Activated CD8-positive, alpha-beta memory T cell treated with anti-CD3 and anti-CD28 coated beads for 4 hours (primary cell): ENCODE measurements at places on chromosomes 1 and 21.

DNA sequence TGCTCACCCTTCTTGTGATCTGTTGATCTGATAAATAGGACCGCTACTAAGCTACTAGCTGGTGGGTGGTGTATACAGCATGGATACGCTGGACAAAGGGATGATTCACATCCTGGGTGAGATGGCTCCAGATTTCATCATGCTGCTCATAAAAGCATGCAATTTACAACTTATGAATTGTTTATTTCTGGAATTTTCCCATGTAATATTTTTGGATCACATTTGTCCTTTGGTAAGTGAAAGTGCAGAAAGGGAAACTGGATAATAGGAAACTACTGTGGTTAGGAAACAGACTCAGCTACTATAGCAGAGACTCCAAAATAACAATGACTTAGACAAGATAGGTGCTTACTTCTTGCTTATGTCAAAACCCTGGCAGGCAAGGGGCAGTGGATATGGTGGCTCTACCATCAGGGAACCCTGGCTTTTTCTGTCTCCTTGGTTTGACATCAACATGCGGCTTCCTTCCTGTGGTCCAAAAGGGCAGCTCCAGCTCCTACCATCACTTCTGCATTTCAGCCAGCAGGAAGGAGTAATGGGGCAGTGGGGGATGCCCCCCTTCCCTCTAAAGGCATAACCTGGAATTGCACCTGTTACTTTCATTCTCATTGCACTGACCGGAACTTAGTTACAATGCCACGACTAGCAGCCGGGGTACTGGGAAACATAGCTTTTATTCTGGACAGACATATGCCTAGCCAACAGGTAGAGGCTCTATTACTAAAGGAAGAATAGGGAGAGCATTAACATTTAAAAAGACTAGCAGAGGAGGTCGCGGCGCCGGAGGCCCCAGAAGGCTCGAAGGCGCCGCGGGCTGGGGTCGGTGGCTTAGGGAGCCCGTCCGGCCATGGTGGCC, 13.8 kb upstream of the AK2 start:
- DNase-seq, result no peak

DNA sequence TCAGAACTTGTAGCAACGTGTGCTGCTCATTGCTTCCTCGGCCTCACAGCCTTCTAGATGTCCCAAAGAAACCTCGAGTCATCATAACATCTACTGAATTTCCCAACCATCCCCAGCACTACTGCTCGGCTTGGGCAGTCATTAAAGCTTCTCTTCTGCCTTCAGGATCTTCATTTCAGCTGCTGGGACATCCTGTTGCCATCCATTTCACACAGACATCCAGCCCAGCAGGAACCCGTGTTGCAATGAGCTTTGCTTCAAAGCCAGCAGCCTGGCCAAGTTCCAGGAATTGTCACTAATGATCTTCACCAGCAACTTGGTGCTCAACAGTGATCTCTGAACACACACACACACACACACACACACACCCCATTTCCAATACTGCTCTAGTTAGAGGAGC, 18.5 kb downstream of the WLS start:
- DNase-seq, result no peak

DNA sequence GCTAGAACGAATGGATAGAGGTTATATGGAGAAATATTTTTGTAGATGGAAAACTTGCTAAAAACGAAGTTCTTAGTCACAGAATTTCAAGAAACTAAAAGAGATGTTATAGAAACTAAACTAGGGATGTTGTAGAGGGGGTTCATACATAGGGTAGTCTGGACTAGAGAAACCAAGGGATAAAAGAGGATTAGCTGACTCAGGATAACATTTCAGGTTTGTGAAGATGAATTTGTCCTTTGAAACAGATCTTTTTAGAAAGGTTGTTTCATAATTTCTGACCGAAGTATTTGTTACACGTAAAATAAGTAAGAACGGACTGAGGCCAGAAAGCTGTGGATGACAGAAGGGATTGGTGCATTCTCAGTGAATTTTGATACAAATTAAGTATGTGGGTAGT, 13.6 kb downstream of the YTHDF2 start:
- DNase-seq, result no peak

- DNase-seq, result no peak
Observed at GRCh38 chr1:8161546-8162105, 135.5 kb upstream of the ERRFI1 start.

DNA sequence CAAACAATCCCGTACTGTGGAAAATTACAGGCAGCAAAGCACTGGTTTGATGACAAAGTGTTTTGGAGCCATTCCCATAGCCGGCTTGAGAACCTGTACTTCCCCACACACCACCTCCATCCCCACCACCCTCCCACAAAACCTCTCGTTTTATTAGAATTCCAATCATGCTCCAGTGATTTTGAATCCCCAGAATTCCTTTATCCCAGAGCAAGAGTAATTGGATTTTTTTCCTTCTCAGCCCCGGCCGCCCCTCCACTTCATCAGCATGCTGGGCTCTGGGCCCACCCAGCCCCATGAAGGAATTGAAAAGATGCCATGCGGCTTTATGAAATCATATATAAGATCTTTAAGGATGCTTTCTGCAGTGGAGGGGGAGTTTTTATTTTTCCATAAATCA, 136.6 kb downstream of the OMA1 start:
- DNase-seq, result no peak

GRCh38 chr1:116983678-116984077, 17.9 kb upstream of the CD101 start:
- DNase-seq, result no peak

DNA sequence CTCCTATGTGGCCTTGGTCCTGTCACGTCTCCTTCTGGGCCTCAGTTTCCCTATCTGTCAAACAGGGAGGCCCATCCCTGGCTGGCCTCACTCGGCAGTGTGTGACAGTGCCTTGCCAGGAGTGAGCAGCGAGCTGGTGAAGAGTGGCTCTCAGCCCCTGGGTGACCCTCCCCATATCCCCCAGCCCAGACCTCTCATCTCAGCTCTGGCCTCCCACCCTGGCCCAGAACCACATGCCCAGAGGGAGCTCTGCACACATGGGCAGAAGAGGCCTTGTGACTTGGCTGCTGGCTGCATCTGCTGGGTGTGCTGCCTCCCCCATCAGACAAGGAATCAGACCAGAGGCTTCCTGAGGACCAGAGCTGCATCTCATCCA, 19.5 kb upstream of the PADI1 start:
- no peak for DNase-seq

DNA sequence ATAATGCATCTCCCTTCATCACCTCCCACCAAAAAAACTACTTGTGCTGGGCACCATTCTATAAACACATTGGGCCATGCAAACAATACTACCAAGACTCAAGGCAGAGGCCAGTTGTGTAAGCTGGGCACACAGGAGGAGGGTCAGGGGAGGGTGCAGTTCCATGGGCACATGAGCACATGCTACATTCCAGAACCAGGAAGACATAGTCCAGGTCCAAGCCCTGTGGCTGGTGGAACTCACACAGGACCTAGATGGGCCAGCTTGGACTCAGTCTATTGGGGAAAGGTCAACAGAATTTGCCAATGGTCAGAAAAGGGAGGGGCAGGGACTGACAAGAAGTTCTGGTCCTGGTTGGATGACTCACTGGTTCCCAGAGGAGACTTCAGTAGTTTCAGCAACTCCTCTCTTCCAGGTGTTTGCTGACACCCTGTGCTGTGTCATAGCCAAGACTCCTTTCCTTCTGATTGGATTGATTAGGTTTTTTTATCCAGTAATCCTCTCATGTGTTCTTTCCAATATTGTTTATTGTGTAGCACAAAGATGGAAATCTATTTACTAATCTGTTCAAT, 249.7 kb downstream of the C1orf94 start:
- DNase-seq, result no peak

DNA sequence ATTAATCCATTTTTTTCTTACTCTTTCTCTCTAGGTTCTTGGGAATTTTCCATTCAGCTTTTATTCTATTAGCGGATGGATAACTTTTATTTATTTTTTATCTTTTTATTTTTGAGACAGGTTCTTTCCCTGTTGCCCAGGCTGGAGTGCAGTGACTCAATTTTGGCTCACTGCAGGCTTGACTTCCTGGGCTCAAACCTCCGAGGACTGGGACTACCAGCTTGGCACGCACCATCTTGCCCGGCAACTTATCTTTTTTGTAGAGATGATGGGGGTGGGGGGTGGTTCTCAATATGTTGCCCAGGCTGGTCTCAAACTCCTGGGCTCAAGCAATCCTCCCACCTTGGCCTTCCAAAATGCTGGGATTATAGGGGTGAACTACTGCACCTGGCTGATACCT, 36.1 kb upstream of the CHIT1 start:
- no peak for DNase-seq

GRCh38 chr1:104718752-104719151, 969.1 kb downstream of the AMY1C start:
- DNase-seq, result no peak

- DNase-seq, result no peak
Observed at GRCh38 chr1:205150651-205151428, 29.1 kb upstream of the RBBP5 start.

- DNase-seq, result no peak
Observed at GRCh38 chr1:65467536-65467935, 47.1 kb downstream of the LEPR start.

DNA sequence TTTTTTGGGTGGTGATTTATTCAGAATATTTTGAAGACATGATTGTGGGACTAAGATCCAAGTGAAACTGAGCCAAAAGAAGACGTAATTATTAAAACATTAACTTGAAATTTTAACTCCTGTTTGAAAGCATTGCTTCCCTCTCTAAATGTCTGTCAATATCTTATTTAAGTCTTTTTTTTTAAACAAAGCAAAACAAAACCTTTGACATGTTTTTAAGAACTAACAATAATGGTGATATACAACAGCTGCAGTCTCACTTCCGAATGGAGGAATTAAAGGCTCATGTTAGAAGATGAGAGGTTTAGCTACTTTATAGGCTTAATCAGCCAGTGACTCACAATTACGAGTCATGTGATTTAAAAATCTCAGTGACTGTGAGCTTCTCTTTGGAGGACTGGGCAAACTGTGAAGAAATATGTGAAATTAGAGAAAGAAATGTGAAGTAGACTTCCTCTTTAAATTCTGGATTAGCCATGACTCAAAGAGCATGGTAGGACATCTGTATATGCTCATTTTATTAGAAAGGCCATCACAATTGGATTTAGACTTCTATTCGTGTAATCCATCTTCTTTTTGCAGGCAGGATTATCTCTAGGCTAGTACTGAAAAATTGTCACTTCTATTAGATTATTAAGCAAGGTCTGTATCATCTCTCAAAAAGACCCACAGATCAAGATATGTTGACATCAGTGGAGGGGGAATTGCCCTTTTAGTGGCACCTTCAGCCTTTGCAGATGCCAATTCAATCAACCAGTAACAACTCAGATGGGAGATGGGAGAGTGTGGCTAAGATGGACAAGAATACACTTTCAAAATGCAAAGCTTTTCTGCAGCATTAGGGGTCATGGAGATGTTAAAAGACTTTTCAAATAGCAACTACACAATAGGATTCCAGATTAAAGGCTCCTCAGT, 28.7 kb downstream of the KCNA3 start:
- no peak for DNase-seq

GRCh38 chr1:54996359-54996868, 2.3 kb upstream of the BSND start:
- DNase-seq, result peak; percentile 60

DNA sequence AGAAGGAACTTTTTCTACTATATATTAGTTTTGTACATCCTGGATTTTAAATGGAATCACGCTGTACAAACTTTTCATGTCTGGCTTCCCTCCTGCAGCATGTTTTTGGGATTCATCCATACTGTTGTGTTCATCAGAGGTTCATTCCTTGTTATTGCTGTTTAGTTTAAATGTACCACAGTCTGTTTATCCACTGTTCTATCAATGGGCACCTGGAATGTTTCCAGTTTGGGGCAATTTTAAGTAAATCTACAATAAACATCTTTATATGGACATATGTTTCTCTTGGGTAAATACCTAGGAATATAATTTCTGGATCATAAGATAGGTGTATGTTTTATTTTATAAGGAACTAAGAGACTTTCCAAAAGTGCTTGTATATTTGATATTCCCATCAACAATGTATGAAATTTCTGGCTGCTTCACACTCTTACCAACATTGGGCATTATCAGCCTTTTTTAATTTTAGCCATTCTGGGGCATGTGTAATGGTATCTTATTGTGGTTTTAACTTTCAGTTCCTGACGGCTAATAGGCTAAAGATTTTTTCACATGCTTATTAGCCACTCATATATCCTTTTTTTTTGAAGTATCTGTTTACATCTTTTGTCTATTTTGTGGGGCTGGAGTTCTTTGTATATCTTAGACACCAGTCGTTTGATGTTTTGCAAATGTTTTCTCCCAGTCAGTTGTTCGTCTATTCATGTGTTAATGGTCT, 48.8 kb downstream of the RPS6KC1 start:
- no peak for DNase-seq

GRCh38 chr1:206698011-206698410, 13.3 kb downstream of the MAPKAPK2 start:
- no peak for DNase-seq

DNA sequence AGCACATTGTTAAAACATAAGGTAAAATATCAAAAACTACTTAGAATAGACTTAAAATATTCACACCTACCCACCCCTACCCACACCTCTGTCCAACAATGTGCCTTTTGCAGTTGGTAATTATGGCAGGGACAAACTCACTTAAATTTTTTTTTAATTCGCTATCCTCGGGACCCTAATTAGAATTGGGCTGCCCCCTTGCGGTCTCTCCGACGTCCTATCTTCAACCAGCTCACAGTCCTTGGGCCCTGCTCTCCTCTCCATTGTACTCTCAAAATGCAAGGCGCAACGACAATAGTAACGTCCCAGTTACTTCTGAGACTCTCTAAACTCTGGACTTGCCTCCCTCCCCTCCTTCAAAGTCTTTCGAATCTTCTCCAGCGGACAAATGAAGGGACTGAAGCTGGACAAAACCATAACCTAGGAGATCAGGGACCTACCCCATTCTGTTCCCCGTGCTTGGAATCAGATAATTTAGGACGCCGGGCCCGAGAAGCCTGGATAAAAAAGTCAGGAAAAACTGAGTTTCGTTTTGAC, 1.1 kb upstream of the CIART start:
- DNase-seq, result peak; percentile 42

DNA sequence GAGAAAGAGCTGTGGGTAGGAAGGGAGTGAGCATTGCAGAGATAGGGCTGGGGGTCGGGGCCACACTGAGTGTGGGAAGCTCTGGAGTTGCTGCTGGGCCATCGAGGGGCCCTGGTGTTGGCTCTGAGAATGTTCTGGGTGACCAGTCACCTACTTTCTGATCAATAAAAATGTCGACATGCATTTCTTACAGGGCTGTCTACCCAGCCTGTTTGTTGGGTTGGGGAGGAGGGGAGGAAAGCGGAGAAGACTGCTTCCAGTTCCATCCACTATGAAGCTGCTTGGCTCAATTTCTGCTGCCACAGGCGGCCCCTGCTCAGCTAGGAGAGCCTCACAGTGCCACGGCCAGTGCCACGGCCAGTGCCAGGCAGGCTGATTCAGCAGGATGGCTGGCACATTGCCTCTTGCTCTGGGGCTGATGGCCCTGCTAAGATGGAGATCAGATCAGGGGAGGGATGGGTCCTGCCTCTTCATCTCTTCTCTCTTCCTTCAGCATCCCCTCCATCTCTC, 3.0 kb upstream of the PADI3 start:
- no peak for DNase-seq

DNA sequence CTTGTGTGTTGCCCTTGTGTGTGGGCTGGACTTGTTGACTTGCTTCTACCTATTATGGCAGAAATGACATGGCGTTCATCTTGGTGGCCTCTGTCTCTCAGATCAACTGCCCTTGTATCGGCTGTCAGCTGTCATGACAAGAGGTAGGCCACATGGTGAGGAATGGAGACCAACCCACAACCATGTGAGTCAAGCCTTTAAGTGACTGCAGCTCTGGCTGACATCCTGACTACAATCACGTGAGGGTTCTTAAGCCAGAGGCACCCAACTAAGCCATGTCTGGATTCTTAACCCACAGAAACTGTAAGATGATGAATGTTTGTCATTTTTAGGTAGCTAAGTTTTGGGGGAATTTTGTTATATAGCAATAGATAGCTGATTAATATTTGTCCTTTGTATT, 82.1 kb downstream of the KCND3 start:
- no peak for DNase-seq
